ENCODE measurements at places on chromosomes 16 and 17.

DNA sequence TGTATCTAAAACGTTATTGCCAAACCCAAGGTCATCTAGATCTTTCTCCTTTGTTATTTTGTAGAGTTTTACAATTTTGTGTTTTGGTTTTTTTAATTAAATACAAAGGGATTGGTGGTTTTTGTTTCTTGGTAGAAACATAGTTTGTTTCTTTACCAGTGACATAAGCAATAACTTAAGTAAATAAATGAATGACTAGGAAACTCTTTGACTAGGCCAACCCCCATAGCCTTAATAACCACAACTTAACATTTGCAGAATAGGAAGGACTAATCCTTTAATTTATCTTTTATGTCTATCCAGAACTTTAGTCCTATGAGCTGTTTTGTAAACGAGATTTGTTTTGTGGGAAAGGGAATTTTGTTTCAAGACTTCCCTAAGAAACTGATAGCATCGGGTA lies 162.5 kb downstream of the PRKCA start:
- no peak for DNase-seq

GRCh38 chr16:19737306-19738038 lies 19.4 kb downstream of the IQCK start:
- DNase-seq: no peak

DNA sequence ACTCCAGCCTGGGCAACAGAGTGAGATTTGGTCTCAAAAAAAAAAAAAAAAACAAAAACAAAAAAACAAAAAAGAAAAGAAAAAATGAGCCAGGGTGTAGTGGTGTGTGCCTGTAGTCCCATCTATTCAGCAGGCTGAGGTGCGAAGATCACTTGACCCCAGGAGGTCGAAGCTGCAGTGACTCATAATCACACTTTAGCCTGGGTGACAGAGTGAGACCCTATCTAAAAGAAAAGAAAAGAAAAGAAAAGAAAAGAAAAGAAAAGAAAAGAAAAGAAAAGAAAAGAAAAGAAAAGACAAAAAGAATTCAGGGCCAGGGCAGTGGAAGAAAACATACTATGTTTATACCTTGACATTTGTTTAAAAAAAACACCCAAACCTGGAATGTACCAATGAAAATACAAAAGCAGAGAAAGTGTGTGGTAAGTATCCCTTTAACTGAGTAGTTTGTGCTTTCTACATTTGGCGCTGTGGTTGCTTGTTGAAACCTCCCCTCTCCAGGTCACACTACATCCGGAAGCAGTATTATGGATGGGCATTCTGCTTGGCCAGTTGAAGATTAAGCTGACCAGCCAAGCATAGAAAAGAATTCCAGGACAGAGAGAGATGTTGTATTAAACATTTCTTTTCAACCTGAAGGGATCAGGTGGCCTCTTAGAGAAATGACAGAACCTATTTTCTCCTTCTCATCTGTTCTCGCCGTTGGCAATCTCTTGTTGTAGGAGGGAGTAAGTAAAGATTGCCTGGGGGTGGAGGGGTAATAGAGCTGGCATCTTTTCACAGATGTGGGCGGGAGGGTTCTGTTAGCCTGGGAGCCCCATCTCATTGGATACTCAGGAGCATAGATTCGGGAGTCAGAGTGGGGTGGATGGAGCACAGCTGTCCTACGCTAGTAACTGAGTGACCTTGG lies 12.1 kb upstream of the PRKCB start:
- no peak for DNase-seq

- DNase-seq: no peak
Measured at GRCh38 chr16:72468582-72468981, 296.6 kb upstream of the PMFBP1 start.
